ENCODE measurements at places on chromosomes 3 and 15. TPM values are rescaled to one million over a fixed set of nuclear protein-coding genes. Genes with fewer than 3 reads are reported as not detected.

The GPR149 gene
- not detected for total RNA-seq

The IL12A gene
- not detected for total RNA-seq

The LACTB gene
- total RNA-seq = 4.4 TPM

The CACNA2D3 gene
- not detected for total RNA-seq

The NEK10 gene
- total RNA-seq = 0.79 TPM

The EPHB3 gene
- 19.4 TPM for total RNA-seq

The COL7A1 gene
- 24.8 TPM for total RNA-seq

The PGBD4 gene
- total RNA-seq = 2.6 TPM

GRCh38 chr3:155179966-155180757, 100.0 kb downstream of the MME start:
- DNase-seq = no peak

DNA sequence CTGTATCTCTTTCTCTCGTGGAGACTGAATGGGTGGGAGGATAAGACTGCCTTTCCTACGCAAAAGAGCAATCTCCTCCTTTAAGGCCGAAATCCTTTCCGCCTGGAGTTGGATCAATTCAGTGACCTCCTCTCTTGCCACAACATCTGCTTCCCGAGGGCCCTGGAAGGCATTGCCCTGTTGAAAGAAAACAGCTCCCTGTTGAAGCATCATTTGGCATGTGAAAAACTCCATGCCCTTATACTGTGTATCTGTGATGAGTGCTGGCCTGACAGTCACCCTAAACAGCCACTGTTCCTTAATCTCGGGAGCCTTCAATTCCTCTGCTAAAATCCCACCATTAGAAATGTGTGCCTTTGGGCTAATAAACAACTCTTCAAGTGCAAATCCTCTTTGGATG, 80.2 kb downstream of the BOC start:
- no peak for DNase-seq

DNA sequence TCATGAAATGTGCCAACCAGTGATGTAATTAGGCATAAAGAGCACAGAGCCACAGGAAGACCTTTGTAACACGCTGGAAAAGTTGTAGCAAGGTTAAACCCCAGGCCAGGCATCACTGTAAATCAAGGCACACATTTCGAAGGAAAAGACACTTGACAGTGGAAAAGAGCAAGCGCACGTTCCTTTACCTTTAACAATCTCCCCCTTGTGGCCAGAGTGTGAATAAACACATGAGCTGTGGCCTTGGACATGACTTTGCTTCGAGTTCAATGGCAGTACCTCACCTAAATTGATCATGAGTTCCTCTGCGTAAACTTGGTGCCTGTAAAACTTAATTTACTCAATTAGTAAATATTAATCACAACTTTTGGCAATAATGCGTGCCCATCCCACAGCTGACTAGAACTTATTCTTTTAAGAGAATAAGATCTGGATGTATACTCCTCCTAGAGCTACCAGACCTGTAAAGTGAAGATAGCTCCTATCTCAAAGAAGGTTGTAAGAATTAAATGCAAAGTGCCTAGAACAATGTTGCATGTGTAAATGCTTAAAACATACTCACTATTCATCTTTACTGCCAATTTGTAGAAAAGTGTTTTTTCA, 757.0 kb upstream of the NECTIN3 start:
- DNase-seq = peak; percentile 81

DNA sequence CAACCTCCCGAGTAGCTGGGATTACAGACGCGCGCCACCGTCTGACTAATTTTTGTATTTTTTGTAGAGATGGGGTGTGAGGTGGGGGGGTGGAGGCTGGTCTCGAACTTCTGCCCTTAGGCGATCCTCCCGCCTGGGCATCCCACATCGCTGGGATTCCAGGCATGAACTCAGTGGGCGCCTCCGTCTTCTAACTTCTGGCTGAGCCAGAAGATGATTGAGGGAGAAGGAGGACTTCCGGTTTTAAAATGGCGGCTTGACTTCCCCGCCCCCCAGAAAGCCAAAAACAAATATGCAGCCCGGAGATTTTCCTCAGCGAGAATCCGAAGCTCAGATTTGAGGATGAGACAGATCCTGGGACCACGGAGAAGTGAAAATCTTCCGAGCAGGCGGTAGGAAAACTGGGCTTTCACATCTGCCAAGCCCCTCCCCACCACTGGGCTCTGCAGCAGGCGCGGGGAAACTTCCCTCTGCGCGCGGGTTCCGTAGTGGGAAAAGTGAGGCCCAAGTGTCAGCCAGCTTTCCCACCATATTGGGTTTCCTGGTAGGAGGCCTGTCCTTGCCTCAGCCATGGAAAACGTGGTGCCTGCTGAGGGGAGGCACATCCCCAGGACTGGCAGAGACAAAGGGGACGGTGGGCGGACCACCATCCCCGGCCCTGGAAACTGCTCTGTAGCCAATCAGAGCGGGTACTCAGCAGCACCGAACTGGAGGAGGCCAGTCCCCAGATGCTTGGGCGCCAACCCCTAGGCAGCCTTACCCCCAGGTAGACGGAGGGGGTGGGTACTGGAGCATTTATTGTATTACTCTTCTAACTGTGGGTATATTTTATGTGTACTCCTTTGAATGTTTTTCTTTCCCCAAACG, 17.3 kb downstream of the CHST14 start:
- no peak for DNase-seq

- DNase-seq = peak; percentile 72
Measured at GRCh38 chr3:143121241-143122088, 1.9 kb downstream of the CHST2 start.

GRCh38 chr15:56699743-56700142, 33.6 kb downstream of the ZNF280D start:
- no peak for DNase-seq

DNA sequence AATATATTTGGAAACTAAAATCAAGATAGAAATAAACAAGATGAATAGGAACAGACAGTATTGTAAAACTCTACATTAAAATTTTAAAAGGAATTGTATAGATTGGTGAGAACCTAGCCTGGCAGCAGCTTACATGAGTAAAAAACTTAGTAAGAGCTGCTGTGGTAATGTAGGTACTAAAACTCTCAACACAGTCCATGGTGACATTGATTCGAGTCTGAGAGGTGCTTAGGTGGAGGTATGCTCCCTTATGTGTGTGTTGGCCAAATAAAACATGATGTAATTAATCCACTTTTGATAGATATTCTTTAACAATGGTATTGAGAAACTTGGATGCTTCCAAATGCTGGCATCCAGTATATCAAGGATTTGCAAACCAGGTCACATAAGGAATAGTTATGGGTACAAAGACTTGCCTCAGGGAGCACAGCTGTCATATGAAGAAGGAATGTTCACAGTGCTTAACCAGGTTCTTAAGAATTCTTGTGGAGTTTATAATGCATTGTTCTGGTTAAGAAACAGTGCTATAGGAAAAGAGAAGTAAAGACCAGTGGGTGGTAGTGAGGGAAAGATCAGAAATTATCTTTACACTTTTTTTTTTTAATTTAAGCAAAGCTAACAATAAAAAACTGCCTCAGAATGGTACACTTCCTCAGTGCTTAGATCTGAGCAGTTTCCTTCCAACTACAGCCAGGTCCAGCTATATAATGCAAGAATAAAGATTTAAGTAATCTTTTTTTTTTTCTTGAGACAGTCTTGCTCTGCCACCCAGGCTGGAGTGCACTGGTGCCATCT, 24.6 kb upstream of the IL20RB start:
- no peak for DNase-seq

DNA sequence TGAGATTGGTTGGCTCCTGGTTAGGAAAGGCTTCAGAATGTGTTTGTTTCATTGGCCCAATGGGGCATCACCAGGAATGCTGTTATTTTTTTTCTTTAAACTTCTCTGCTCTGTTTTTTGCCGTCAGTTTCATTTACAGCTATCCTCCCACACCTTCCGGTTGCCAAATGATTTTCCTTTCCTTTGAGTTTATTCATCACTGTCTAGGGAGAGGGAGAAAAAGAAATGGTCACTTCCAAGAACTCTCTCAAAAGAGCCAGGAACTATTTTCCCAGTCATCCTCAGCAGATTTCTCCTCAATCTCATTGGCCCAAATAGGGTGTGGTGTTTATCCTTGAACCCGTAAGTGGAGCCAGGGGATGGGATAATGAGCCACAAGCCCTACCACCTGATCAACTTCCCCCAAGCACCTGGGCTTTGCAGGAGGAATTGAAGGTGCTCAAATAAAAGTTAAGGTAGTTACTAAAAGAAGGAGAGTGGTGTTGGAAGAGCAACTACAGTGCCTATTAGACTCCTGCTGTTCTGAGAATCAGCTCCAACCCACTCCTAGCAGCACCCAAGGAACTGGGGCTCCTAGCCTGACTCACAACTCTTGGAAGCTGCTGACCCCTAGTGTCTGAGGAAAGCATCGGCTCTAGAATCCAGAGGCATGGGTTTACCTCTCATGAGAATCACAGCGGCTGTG, 183.8 kb upstream of the IL12A start:
- peak; percentile 90 for DNase-seq

- no peak for DNase-seq
Measured at GRCh38 chr3:124424396-124424795, 305.9 kb upstream of the UMPS start.

DNA sequence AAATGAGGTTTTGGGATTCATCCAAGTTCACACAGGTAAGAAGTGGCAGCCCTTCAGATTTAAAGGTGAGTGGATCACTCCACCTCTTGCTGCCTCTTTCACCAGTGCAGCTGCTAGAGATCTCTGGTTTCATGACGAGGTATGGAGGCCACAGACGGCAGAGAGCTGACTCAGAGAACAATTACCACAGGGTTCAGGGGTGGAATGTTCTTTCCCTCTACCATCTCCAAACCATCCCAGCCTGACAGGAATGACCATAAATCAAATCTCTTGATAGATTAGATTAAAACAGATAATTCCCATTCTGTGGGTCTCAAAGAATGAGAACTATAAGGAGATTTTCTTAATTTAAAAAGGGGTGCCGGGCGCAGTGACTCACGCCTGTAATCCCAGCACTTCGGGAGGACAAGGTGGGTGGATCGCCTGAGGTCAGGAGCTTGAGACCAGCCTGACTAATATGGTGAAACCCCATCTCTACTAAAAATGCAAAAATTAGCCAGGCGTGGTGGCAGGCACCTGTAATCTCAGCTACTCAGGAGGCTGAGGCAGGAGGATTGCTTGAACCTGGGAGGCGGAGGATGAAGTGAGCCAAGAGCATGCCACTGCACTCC, 174.2 kb upstream of the ATP11B start:
- no peak for DNase-seq

GRCh38 chr15:56934269-56934668, 15.8 kb downstream of the TCF12 start:
- DNase-seq = no peak

DNA sequence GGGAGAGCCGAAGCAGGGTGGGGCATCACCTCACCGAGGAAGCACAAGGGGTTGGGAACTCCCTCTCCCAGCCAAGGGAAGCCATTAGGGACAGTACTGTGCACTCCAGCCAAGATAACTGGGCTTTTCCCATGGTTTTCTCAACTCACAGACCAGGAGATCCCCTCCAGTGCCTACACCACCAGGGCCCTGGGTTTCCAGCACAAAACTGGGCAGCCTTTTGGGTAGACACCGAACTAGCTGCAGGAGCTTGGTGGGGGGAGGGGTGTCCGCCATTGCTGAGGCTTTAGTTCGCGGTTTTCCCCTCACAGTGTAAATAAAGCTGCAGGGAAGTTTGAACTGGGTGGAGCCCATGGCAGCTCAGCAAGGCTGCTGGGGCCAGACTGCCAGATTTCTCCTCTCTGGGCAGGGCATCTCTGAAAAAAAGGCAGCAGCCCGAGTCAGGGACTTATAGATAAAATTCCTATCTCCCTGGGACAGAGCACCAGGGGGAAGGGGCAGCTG, 129.6 kb upstream of the LMCD1 start:
- no peak for DNase-seq

- DNase-seq = no peak
Measured at GRCh38 chr3:134073583-134073945, 43.8 kb upstream of the SLCO2A1 start.

- DNase-seq = no peak
Measured at GRCh38 chr3:139288266-139288821, 55.5 kb upstream of the MRPS22 start.

DNA sequence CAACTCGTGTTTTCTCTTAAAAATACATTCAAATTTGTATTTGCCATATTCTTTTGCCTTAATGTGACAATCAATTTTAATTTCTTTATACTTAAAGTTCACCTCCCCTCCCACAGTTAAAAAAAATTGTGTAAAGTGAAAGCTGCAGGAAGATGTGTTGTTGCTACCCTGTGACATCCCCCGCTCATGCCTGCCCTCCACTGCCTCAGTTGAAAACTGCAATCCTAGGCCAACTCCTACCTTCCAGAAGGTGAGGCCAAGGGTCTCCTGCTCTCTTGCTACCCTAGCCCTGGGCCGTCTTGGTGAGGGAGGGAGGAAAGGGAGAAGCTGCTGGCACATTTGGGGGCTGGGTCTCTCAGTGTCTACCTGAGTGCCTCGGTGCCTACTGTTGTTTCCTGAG, 57.0 kb upstream of the CMTM7 start:
- DNase-seq = no peak

DNA sequence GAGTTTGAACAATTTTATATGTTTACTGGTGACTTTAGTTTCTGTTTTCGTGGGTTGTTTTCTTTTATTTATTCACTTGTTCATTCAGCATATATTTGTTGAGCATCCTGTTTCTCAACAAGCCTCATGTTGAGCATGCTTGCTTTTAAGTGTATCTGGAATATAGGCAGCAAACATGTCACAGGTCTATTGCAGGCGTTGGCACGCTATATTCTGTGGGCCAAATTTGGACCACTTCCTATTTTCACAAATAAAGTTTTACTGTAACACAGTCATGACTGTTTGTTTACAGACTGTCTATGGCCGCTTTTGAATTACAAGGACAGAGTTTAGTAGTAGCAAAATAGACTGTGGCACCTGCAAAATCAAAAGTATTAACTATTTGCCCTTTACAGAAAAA, 89.6 kb downstream of the THRB start:
- no peak for DNase-seq

DNA sequence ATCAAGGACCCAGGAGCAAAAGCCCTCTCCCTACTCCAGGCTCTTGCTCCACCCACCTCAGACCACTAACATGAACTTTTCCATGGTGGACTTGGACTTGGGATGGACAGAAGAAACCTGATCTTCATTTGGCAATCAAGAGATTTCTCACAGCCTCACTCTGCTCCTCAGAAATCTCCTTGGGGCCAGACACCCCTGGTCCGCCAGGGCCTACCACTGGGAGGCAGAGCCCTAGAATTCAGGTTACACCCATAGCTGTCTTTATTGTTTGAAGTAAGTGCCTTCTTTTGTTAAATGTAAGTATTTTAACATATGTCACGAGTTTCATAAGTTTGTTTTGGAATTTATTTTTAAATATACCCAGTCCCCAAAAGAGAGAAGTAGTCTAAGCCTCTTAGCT, 13.2 kb downstream of the SHF start:
- no peak for DNase-seq

DNA sequence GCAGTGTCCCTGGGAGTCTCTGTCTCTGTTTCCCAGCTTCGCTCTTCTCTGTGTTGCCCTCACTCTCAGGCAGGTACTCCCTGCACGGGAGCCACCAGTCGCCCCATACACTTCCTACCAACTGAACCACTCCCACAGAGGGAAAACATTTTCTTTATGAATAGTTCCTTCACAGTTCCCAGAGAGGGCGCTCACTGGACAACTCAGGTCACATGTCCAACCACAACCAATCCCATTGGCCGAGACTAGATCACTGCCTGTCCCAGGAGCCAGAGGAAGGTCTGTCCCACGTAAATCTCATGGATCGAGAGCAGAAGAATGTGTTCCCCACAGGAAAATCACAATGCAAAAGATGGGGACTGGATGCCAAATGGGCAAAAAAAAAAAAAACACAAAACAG, 26.1 kb downstream of the GRK7 start:
- DNase-seq = peak; percentile 22

All from A673 (cell line).